Activated CD8-positive, alpha-beta memory T cell treated with anti-CD3 and anti-CD28 coated beads for 4 hours (primary cell): ENCODE measurements at places on chromosomes 1 and 21.

DNA sequence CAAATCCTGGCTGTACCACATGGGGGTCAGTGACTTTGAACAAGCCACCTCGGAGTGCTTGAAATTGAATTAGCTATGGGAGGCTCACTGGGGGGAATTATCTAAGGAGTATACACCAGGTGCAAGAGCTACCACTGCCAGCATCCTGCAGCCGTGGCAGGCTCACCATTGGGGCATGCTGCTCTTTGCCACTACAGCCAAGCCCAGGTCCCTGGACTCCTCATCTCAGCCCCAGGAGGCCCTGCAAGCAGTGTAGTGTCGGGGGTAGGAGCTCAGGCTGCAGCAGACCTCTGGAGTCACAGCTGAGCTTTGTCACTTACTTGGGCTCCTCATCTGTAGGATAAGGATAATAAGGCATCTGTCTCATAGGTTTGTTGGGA lies 35.3 kb downstream of the ACOT11 start:
- no peak for DNase-seq

DNA sequence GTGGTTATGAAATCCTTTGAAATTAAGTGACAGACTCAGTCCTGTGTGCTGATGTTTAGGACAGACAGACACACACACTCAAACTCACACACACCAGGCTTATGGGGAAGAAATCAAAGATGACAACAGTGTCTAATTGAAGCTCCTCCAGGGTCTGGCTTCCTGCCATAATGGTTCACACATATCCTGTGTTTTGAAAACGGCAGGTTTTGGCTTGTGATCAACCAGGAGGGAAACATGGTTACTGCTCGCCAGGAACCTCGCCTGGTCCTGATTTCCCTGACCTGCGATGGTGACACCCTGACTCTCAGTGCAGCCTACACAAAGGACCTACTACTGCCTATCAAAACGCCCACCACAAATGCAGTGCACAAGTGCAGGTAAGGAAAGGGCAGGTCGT lies 4.6 kb downstream of the MTARC1 start:
- no peak for DNase-seq

GRCh38 chr1:23591460-23592208 lies 32.3 kb upstream of the ID3 start:
- DNase-seq: no peak

DNA sequence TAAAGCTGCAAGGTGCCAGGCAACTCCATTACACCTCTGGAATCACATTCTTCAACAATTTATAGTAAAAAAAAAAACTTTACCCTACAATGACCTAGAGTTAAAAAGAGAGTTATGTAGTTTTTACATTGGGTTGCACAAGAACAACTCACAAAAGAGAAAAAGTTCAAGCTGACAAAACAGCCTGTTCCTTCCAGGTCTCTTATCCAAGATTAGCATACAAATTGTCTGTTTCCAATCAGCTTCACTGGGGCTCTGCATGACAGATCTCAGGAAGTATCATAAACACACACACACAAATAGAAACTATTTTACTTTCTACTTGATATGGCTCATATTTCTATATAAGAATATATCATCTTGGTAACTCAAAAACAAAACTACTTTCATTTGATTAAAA lies 154.6 kb downstream of the PCNX2 start:
- DNase-seq: no peak

DNA sequence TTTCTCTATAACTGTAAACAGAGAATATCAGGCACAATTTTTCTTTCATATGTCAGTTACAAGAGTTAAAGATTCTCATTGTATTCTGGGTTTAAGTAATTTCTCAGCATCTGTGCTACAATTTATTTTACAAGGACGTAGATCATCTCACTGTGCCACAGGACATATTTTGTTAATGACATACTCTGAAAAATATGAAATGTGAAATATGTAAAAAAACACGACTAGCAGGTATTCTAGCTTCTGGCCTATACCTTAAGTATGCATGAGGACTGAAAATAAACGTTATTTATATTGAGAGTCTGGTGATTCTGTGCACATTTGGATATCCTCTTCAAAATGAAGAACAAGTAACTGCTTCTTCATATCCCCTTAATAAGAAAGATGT lies 308.8 kb downstream of the BRINP3 start:
- no peak for DNase-seq

DNA sequence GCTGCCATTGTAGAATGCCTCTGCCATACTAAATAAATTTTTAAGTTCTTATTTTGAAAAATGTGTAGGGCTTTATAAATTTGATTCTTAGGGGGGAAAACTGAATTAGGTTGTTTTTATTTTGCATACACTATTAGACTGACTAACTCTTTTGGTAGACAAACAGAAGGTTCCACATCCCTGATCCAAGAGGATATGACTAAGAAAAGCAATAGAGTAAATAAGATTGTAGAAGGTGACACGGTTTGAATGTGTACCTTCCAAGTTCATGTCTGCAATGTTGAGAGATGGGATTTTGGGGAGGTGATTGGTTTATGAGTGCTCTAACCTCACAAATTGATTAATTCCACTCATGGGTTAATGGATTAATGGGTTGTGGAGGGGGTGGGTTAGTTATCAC lies 127.9 kb downstream of the GLUL start:
- no peak for DNase-seq

GRCh38 chr1:119422631-119423030 lies 7.7 kb downstream of the HSD3B2 start:
- no peak for DNase-seq

- DNase-seq: no peak
Observed at GRCh38 chr1:52403566-52404115, 582 bp downstream of the ORC1 start.

- DNase-seq: no peak
Observed at GRCh38 chr1:1603671-1604373, 3.9 kb upstream of the FNDC10 start.

DNA sequence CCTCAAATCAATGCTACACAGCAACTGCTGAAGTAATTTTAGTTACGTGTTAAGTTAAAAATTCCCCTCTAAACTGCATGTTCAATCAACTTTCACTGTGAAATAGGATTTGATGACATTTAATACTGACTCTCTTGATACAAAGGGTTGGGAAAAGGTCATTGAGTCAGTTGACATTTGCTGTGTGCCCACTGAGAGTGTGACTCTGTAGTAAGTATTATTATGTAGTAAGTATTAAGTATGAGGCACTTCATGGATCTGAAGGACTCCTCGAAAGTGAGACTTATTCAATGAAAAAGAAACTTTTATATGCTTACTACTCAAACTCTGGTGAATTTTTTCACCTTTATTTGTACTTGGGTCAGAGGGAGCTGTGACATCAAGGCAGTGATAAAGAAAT lies 83.1 kb upstream of the S1PR1 start:
- no peak for DNase-seq

GRCh38 chr1:55057270-55057955 lies 18.1 kb downstream of the PCSK9 start:
- no peak for DNase-seq

DNA sequence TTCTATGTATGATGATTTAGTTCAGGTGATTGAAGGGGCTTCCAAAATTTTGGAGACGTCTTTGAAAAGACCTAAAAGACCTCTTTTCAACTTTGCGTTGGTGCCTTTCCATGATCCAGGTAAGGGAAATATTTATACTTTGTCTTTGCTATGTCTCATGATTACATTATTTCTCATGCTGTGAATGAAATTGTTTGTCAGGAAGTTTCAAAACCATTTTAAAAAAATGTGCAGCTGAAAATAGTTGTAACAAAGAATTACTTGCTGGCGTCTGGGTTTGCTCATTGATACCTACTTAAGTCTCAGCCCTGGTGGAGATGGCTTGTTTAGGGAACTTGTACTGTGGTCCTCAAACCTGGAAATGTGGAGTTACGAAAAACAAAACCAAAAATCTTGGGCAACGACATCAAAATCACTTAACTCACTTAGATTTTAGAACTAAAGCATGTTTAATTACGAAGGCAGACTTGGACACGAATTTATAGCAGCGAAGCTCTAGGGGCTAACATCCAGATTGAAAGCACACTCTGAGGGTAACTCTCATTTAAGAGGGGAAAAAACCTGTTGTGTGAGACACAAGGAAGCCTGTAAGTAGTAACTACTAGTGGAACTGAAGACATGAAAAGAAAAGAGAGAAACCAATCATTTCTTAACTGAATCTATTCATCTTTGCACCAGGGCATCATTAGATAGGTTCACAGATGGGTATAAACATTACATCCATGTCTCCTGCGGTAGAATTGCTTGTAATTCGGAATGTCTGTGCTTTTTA lies 924 bp downstream of the HMCN1 start:
- no peak for DNase-seq

DNA sequence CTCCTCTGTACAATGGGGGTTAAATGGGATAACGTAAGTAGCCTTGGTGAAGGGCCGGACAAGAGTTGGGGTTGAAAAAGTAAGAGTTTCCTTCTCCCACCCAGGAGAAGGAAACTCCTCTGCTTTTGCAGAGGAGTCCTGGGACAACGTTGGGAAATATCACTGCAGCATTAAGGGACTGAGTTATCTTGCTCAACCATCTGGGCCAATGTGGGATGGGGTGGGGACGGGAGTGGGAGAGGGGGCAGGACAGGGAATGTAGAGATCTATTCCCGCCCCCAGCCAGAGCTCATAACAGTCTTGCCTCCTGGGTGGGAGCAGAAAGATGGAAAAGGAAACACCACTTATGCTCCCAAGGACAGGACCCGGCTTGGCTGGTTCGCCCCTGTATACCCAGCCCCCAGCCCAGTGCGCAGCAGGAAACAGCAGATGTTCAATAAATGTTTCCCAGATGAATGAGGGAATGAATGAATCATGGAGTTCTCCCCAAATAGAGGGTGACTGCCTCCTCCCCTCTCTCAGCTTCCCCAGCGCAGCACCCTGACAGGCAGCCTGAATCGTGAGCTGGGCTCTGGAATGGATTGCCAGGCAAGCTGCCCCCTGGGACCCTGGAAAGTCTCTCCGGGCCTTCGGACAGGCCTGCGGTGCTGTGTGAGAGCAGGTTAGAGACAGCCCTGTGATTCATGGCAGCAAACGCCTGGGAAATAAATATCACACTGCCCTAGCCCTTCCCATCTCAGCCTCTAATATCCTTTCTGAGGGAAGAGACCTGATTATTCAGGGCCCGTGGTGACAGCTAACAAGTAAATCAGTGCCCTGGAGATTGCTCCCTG lies 24.8 kb downstream of the FBXO2 start:
- DNase-seq: no peak

DNA sequence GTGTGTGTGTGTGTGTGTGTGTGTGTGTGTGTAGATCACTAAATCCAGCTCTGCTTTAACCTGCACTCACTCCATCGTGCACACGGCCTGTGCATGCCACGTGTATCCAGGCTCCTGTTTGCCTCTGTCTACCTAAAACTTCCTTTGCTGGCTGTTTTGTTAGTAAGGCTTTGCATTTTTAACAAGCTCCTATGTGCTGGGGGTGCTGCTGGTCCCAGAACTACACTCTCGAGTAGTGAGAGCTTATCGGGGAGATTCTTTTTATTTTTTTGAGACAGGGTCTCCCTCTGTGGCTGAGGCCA lies 596 bp upstream of the TCEA3 start:
- DNase-seq: no peak

GRCh38 chr1:104933846-104934245 lies 1184.1 kb downstream of the AMY1C start:
- no peak for DNase-seq

GRCh38 chr1:154859151-154859785 lies 10.8 kb downstream of the KCNN3 start:
- DNase-seq: no peak

DNA sequence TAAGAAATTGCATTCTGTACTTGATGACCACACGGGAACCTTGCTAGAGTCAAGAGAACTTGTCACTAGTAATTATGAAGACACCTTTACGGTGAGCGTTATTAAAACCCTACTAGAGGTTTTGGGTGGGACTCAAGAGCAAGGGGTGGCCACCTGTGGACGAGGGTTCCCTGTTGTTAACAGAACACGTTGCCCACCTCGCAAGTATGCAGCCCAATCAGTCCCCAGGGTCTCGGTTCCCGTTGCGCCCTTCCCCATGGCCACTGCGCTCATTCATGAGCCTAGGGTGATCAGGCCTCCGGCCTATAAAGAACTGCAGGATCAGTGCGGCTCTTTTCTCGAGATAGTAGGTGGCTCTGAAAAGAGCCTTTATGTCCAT lies 30.2 kb upstream of the RNF187 start:
- DNase-seq: no peak

DNA sequence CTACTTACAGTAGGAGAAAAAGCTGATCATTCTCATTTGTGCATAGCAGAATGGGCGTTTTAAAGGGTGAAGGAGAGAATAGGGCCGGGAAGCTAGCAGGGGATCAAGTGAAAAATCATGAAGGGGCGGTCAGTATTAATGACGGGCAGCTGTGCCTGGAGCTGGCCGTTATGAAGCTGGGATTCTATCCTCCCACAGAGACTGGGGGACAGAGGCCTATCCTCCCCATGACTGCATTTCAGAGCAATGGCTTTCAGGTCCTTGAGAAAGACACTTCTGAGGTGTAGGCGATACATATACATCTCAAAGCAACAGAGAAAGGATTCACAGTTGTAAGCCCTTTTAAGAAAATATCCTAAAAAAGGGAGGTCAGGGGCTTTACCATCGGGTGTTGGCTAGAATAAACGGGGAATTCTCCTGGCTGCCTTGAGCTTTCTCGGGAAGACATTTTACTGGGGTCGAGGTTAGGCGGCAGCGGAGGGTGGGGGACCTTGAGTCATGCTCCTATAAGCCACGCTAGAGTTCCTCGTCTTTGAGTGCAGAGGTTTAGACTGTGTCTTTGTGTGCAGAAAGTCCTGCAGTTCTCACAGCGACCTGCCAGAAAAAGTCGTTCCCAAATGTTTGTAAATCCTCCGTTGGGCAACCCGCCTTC lies 559 bp upstream of the MTARC2 start:
- DNase-seq: no peak

DNA sequence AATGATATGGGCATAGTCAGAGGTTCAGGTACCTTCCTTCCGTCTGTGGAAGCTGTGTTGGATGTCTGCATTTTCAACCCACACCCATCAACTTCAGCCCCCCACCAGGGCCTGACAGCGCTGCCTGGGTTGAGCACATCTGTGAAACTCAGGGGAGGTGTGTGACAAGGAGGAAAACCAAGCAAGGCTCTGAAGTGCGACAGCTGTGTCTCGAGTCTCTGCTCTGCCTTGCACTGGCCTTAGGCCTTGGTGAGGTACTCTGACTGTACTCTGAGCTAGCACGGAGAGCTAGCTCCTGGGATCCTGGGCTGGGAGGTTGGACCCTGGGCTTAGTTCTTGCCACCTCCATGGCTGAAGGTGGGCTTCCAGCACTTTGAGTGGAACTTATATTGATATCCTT lies 9.1 kb downstream of the VANGL2 start:
- DNase-seq: no peak

- DNase-seq: no peak
Observed at GRCh38 chr1:20465187-20465586, 20.8 kb downstream of the CAMK2N1 start.
